Activated CD4-positive, alpha-beta T cell treated with anti-CD3 and anti-CD28 coated beads for 36 hours (primary cell): ENCODE measurements at places on chromosomes 7 and 10.

DNA sequence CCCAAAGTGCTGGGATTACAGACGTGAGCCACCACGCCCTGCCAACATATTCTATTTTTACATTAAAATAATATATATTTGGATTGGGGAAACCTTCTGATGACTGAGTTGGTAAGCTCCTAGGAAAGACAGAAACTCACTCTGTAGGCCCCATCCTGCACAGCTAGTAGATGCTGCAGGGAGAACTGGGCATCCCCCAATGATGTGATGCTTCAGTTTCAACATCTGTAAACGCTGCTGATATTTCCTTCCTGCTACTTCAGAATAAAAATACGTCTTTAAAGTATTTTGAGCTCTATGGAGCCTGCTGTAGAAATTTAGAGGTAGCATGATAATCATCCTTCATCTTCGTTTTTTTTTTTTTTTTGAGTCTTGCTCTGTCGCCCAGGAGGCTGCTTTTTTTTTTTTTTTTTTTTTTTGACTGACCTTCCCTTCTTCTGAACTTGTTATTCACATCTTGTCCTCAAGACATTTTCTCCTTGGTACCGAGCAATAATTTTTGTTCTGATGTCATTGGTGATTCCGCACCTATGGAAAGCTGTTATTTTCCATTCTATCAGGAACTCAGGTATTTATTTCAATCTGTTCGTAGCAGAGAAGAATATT is 21.8 kb upstream of the INPP5F start:
- peaks cover 42% of the 10 kb centered on the region for H3K36me3 ChIP-seq
- H3K4me1 ChIP-seq = peaks cover 79% of the 10 kb centered on the region
- H3K27ac ChIP-seq = peak overlapping the region; percentile 96
- peak overlapping the region; percentile 35 for H3K4me3 ChIP-seq
- DNase-seq = peak; percentile 48

DNA sequence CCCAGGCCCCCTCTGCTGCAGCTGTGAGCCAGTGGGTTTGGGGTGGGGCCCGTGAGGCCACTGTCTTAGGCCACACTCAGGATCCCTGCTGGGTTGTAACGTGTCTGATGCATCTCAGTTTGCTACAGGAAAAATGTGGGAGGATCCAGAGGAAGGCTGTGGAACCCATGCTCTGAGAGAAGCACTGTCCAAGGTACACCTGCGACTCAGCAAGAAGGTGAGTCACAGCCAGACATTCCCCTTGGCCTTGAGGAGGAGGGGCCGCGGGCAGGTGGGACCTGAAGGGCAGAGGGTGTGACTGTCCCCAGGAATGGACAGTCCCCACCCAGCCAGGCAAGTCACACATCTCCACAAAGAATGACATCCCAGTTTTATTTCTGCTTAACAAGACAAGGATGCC is 27.8 kb upstream of the C10orf120 start:
- no peak for DNase-seq
- H3K27me3 ChIP-seq = peaks cover 15% of the 10 kb centered on the region
- no peaks in the 10 kb centered on the region for H3K36me3 ChIP-seq
- H3K27ac ChIP-seq = no peak overlapping the region

DNA sequence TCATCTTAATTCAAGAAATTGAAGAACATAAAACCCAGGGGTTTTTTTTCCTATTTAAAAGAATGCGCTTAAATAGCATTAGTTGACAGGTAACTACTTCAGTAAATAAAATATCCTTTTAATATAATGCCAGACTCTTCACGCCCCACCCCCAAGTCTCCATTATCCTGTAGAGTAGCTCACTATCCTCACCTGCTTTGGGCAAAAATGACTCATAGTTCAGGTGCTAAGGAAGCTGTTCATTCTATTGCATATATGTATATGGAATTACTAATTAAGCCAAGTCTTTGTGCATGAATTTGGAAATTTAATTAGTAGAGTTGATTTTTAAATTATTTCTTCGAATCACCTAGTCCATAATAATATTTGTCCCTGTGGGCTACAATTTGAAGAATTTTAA is 656.8 kb upstream of the ANKRD30A start:
- no peaks in the 10 kb centered on the region for H3K27me3 ChIP-seq
- no peak overlapping the region for H3K27ac ChIP-seq
- no peaks in the 10 kb centered on the region for H3K36me3 ChIP-seq
- no peak overlapping the region for H3K4me3 ChIP-seq

GRCh38 chr10:15321431-15322341 is 49.4 kb downstream of the FAM171A1 start:
- no peak overlapping the region for H3K27ac ChIP-seq
- no peaks in the 10 kb centered on the region for H3K27me3 ChIP-seq
- H3K4me3 ChIP-seq = no peak overlapping the region
- H3K36me3 ChIP-seq = no peaks in the 10 kb centered on the region
- peaks cover 11% of the 10 kb centered on the region for H3K4me1 ChIP-seq

GRCh38 chr10:16816171-16816570 is 1.1 kb downstream of the RSU1 start:
- no peaks in the 10 kb centered on the region for H3K27me3 ChIP-seq
- H3K4me1 ChIP-seq = peaks cover 31% of the 10 kb centered on the region
- peak; percentile 11 for DNase-seq
- H3K36me3 ChIP-seq = peaks cover 17% of the 10 kb centered on the region

GRCh38 chr10:77695186-77695585 is 57.6 kb upstream of the KCNMA1 start:
- H3K27me3 ChIP-seq = peaks cover 16% of the 10 kb centered on the region
- DNase-seq = no peak
- no peaks in the 10 kb centered on the region for H3K36me3 ChIP-seq
- H3K4me1 ChIP-seq = no peaks in the 10 kb centered on the region

DNA sequence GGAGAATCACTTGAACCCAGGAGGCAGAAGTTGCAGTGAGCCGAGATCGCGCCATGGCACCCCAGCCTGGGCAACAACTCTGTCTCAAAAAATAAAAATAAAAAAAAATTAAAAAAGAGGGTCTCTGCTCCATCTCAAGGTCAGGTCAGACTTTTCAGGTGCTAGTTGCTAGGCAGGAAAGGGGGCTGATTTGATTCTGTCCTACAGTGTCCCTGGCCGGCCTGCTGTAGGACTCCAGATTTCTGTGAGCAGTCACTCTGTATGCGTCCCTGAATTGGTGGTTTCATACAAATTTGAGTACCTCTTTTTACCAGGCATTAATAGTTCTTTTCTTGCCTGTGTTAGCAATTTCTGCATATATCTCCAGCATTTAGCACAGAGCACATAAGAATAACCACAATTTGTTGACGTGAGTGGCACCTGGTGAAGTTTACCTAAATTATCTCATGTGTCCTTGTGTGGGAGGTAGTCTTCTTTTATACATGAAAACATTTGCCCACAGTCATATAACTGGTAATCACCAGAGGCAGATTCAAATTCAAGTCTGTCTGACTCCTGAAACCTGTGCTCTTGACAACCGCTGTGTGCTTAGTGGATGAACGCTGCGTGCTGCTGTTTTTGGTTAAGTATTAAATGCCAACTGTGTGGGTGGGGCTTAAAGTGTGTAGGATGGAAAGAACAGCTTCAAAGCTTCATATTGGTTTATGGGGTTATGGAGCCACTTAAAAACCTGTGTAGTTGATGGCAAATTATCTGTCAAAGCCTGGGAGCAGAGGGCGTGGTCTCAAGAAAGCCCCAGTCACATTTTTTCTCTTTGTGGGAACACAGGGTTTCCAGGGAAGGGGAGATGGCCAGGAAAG is 3.2 kb upstream of the ZNF775 start:
- peaks cover 58% of the 10 kb centered on the region for H3K4me1 ChIP-seq
- H3K27ac ChIP-seq = peak overlapping the region; percentile 86
- peaks cover 19% of the 10 kb centered on the region for H3K36me3 ChIP-seq
- H3K4me3 ChIP-seq = peak overlapping the region; percentile 17

GRCh38 chr7:76512941-76513816 is 2.8 kb downstream of the UPK3B start:
- no peaks in the 10 kb centered on the region for H3K36me3 ChIP-seq

DNA sequence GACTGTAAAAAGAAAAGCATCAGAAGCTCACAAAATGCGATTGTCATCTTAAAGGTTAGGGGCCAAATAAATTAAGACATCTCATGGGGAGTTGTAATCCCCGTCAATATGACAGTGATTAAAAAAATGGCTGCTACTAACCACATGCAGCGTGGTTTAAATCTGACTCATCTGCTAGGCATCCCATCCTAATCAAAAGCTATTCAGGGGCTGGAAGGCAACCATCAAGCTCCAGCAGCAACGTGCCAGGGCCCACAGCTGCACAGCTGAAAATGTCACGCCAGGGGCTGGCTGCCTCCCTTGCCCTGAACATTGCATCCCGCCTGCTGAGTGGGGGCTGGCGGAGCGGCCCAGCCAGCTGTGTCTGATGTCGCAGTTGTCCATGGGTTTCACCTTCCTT is 66.3 kb upstream of the FRMD4A start:
- H3K4me3 ChIP-seq = no peak overlapping the region
- no peaks in the 10 kb centered on the region for H3K36me3 ChIP-seq

- no peaks in the 10 kb centered on the region for H3K4me1 ChIP-seq
- peaks cover 11% of the 10 kb centered on the region for H3K27me3 ChIP-seq
- H3K36me3 ChIP-seq = no peaks in the 10 kb centered on the region
- H3K27ac ChIP-seq = no peak overlapping the region
Measured at GRCh38 chr10:44051584-44052385, 333.1 kb downstream of the CXCL12 start.

DNA sequence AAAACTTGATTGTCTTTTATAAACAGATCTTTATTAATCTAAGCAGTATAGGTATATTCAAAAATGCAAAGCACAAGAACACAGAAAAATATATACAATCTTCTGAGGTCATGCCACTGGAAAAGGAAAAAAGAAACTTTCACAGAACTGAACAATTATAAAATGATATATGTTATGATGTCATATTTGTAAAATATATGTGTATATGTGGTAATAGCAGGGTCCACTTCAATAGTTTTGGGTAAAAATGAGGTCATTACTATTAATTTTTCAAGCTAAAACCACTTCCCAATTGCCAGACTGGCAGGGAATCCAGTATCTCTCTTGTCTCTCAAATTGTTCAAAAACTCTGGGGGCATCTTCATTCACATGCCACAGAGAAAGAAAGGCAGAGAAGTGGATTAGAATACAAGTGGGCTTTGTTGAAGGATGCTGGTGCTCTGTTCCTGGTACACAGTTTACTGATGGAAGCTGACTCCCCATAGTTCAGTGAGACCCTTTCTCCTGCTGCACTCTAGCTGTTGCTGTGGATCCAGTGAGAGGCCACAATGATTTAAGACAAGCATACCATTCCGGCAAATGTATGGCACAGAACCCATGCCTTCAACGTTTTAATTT is 19.7 kb downstream of the CTNNA3 start:
- H3K4me1 ChIP-seq = no peaks in the 10 kb centered on the region
- peaks cover 14% of the 10 kb centered on the region for H3K27me3 ChIP-seq
- H3K36me3 ChIP-seq = no peaks in the 10 kb centered on the region
- no peak overlapping the region for H3K27ac ChIP-seq
